ENCODE measurements at places on chromosomes 2 and 18. TPM values are rescaled to one million over a fixed set of nuclear protein-coding genes. Genes with fewer than 3 reads are reported as not detected.

- peak; percentile 70 for DNase-seq
Measured at GRCh38 chr2:47072728-47073191, 82.3 kb downstream of the STPG4 start.

DNA sequence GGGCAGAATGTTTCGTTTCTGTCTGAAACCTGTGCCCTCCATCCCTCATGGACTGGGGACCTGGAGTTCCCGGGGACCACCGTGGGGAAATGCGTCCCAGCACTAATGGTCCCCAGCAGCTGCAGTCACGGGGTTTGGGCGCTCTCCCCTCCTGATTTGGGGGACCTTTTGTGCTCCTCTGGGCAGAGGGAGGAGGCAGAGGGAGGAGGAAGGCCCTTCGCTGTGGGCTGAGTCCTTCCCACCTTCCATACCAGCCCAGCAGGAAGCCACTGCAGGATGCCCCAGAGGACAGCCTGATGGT is 3.2 kb downstream of the GPR35 start:
- DNase-seq, result peak; percentile 38

The ABCG5 gene
- 1.7 TPM for total RNA-seq

DNA sequence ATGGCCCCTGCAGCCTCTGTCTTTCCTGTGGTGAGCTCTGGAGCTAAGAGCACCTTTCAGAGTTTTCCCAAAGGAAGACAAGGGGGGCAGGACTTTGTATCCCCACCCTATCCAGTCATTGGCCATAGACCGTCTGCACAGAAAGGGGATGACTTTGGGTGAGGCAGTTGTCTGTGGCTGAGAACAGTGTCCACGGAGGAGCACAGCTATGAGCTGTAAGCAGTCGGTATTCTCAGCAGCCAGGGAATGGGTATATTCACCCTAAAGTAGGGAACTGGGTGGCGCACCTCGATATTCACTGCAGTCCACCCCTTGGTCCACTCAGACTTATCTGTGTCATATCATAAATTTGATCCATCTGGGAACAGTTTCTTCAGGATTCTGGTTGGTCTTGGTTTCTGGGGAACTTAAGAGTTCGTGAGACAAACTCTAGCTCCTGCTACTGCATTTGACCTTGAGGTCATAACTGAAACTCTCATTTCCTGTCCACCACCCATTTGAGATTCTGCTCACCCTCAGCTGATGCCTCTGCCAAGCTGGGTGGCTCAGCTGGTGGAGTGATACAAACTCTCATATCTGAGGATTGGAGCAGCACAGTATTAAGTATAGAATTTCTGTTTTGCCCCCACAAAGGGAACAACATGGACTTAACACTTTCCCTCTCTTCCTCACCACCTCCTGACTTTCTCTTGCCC is 45.2 kb upstream of the SCG2 start:
- DNase-seq, result no peak

The EMILIN2 gene
- total RNA-seq, result 7.0 TPM

- peak; percentile 34 for DNase-seq
Measured at GRCh38 chr2:127609031-127609751, 36.8 kb upstream of the GPR17 start.

Measured in Peyer's patch (tissue), 4 donors.